Psoas muscle (tissue), 8 donors: ENCODE measurements at places on chromosomes 12 and 14. TPM values are rescaled to one million over a fixed set of nuclear protein-coding genes. Genes with fewer than 3 reads are reported as not detected.

The PMEL gene
- 0.23 TPM for polyA plus RNA-seq

The SRGAP1 gene
- polyA plus RNA-seq: 0.48 TPM

The REC8 gene
- 1.2 TPM for polyA plus RNA-seq

The ERBB3 gene
- polyA plus RNA-seq: 0.13 TPM
